Panc1 (cell line): ENCODE measurements at places on chromosomes 12 and 14. TPM values are rescaled to one million over a fixed set of nuclear protein-coding genes. Genes with fewer than 3 reads are reported as not detected.
A peak's percentile ranks its signal among the peaks of the same experiment; 100 is the strongest.

The LPAR5 gene
- total RNA-seq: not detected

- no peaks in the 10 kb centered on the region for H3K27me3 ChIP-seq
- no peaks in the 10 kb centered on the region for H3K36me3 ChIP-seq
- no peaks in the 10 kb centered on the region for H3K4me1 ChIP-seq
- H3K27ac ChIP-seq: no peak overlapping the region
Measured at GRCh38 chr14:90797451-90797850, 18.8 kb downstream of the TTC7B start.

DNA sequence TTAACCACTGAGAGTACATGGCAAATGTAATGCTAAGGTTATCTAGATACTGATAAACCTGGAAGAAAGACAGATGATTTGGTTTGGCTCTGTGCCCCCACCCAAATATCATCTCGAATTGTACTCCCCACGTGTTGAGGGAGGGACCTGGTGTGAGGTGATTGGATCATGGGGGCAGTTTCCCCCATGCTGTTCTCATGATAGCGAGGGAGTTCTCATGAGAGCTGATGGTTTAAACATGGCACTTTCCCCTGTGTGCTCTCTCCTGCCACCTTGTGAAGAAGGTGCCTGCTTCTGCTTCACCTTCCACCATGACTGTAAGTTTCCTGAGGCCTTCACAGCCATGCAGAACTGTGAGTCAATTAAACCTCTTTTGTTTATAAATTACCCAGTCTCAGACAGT, 14.2 kb downstream of the NOXRED1 start:
- no peak overlapping the region for H3K27ac ChIP-seq
- DNase-seq: no peak
- H3K27me3 ChIP-seq: no peaks in the 10 kb centered on the region
- no peaks in the 10 kb centered on the region for H3K36me3 ChIP-seq

GRCh38 chr12:79674629-79675028, 16.1 kb downstream of the PAWR start:
- no peak overlapping the region for H3K27ac ChIP-seq
- no peak overlapping the region for H3K4me3 ChIP-seq
- H3K36me3 ChIP-seq: 0 out of 2 replicates have a peak, but pooled peaks cover 2% of the 10 kb centered on the region
- DNase-seq: no peak

DNA sequence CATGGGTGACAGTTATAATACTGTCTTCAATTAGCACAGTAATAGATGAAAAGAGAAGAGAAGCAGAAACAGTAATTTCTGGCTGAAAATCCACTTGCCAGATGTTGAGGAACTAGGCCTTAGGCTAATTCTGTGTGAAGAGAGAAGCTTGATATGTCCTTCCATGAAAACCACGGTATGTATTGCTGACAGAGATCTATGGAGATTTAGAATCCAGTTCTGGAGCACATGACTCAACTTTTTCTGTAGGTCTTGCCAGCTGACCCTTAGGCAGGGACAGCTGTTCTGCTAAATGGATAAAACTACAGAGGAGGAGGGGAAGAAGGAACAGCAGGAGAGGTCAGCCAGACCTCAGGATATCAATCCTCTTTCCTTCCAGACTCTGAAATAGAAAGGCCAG, 211.5 kb downstream of the PRKD1 start:
- H3K4me3 ChIP-seq: no peak overlapping the region
- no peaks in the 10 kb centered on the region for H3K4me1 ChIP-seq
- H3K27me3 ChIP-seq: no peaks in the 10 kb centered on the region
- H3K36me3 ChIP-seq: no peaks in the 10 kb centered on the region
- DNase-seq: no peak

- peaks cover 29% of the 10 kb centered on the region for H3K4me1 ChIP-seq
- peak overlapping the region; percentile 85 for H3K27ac ChIP-seq
- H3K27me3 ChIP-seq: no peaks in the 10 kb centered on the region
Measured at GRCh38 chr12:111597831-111598636, 1.1 kb downstream of the ATXN2 start.

- H3K27me3 ChIP-seq: peaks cover 2% of the 10 kb centered on the region; the same call in 1 of the 2 replicates
- no peak overlapping the region for H3K27ac ChIP-seq
- DNase-seq: no peak
- H3K36me3 ChIP-seq: no peaks in the 10 kb centered on the region
- H3K4me1 ChIP-seq: no peaks in the 10 kb centered on the region
Measured at GRCh38 chr12:67969134-67969802, 20.0 kb upstream of the IFNG-AS1 start.

The CDK2 gene
- 72.9 TPM for total RNA-seq

- no peak overlapping the region for H3K27ac ChIP-seq
- no peaks in the 10 kb centered on the region for H3K36me3 ChIP-seq
- no peaks in the 10 kb centered on the region for H3K27me3 ChIP-seq
- no peaks in the 10 kb centered on the region for H3K4me1 ChIP-seq
- no peak for DNase-seq
- no peak overlapping the region for H3K4me3 ChIP-seq
Measured at GRCh38 chr12:75446857-75447256, 33.7 kb upstream of the GLIPR1 start.

GRCh38 chr12:128078301-128078971, 188.5 kb upstream of the TMEM132C start:
- H3K27me3 ChIP-seq: no peaks in the 10 kb centered on the region
- H3K36me3 ChIP-seq: no peaks in the 10 kb centered on the region
- no peak overlapping the region for H3K4me3 ChIP-seq
- no peak for DNase-seq
- no peak overlapping the region for H3K27ac ChIP-seq

The RPGRIP1 gene
- total RNA-seq: 0.28 TPM

The LRRK2 gene
- total RNA-seq: 0.13 TPM

GRCh38 chr12:94621662-94622359, 28.5 kb downstream of the TMCC3 start:
- H3K4me3 ChIP-seq: peak overlapping the region; percentile 11
- no peak for DNase-seq
- H3K27me3 ChIP-seq: peaks cover 3% of the 10 kb centered on the region; the same call in 1 of the 2 replicates
- H3K27ac ChIP-seq: peak overlapping the region; percentile 19; the same call in 1 of the 2 replicates
- H3K4me1 ChIP-seq: no peaks in the 10 kb centered on the region; the same call in 1 of the 2 replicates

DNA sequence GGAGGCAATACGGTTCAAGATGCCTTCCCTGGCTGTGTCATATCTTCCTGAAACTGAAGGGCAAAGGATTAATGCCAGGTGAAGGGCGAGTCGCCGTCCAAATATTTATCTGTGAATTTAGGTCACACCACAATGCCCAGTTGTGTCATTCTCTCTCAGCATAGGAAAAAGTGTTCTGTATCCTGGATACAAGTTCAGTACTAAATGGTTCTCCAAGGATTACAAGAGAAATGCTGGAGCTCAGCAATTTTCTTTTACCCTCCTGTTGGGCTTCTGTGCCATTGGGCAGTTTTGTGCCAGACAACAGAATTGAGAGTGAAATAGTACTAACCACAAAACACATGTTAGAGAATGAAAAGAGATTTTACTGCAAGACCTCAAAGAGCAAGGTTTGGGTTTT, 493.9 kb downstream of the EGLN3 start:
- H3K4me1 ChIP-seq: no peaks in the 10 kb centered on the region
- no peaks in the 10 kb centered on the region for H3K27me3 ChIP-seq
- DNase-seq: no peak
- no peak overlapping the region for H3K4me3 ChIP-seq
- H3K36me3 ChIP-seq: no peaks in the 10 kb centered on the region

DNA sequence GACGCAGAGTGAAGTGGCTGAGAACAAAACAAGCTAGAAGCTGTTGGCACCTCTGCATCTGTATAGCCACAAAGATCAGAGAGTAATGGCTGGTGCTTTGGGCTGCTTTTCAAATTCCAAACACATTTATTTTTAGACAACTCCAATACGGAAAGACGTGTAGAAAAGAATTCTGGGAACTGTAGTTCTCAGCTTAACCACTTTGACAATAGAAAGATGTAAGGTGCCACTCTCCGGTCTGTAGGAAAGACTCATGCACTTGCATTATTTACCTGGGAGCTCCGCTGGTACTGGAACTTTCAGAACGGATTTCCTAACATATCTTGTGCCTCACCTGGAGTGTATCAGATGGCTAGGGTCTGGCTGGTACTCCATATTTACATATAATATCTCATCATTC, 1.8 kb upstream of the OR4K2 start:
- no peak overlapping the region for H3K27ac ChIP-seq
- no peaks in the 10 kb centered on the region for H3K4me1 ChIP-seq
- no peaks in the 10 kb centered on the region for H3K36me3 ChIP-seq
- no peak overlapping the region for H3K4me3 ChIP-seq
- H3K27me3 ChIP-seq: no peaks in the 10 kb centered on the region
- DNase-seq: no peak

DNA sequence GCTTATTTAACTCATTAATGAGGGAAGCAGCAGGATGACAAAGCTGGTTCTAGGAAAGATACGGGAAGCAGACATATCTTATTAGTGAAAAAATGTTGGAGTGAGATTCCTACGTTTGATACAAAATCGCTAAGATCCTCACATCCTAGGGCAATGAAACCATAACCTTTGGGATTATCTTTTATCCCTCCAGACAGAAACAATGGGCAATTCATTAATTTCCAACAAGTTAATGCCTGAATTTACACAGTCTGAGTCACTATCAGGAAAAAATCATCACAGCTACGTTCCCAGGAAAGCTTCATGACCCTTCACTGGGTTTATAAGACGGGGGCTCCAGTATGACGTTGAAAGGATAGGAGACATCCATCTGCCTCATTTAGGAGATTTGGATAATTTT, 45.0 kb downstream of the SLC24A4 start:
- H3K4me1 ChIP-seq: no peaks in the 10 kb centered on the region
- no peak overlapping the region for H3K27ac ChIP-seq
- H3K27me3 ChIP-seq: no peaks in the 10 kb centered on the region

DNA sequence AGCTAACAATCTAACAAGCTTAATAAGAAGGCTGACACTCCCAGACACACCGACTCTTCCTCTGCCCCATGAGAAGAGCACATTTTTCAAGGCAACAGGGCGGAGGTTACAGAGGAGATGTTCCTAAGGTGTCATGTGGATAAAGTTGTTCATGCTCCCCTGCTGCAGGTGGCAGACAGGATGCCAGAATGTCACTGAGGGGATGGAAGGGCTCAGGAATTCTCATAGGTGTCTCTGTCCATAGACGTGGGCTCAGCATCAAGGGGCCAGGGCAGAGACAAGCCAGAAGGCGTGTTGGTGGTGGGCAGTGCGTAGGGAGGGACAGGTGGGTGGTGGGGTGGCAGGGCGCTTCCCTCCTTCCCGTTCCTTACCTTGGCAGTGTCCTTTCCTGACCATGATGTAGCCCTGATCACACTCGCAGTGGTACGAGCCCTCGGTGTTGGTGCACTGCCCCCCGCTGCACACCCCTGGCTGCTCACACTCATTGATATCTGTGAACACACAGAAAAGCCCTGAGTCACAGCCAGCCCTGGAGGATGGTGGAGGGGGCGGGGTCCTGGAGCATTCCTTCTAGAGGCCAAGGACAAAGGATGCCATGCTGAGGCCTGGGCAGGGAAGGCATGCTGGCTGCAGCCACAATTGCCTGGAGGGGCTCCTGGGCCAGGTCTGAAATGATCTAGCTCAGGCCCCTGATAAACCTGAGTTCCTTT, 23.0 kb downstream of the ISCA2 start:
- no peaks in the 10 kb centered on the region for H3K36me3 ChIP-seq
- H3K27ac ChIP-seq: no peak overlapping the region
- no peaks in the 10 kb centered on the region for H3K27me3 ChIP-seq
- DNase-seq: no peak
- no peak overlapping the region for H3K4me3 ChIP-seq

- H3K36me3 ChIP-seq: no peaks in the 10 kb centered on the region
- no peak overlapping the region for H3K27ac ChIP-seq
- H3K4me1 ChIP-seq: no peaks in the 10 kb centered on the region
- no peak overlapping the region for H3K4me3 ChIP-seq
- no peak for DNase-seq
Measured at GRCh38 chr12:95974358-95974757, 21.8 kb downstream of the HAL start.

GRCh38 chr12:5017638-5018348, 25.9 kb upstream of the KCNA5 start:
- no peak overlapping the region for H3K4me3 ChIP-seq
- H3K4me1 ChIP-seq: no peaks in the 10 kb centered on the region
- no peaks in the 10 kb centered on the region for H3K36me3 ChIP-seq
- DNase-seq: no peak
- H3K27ac ChIP-seq: no peak overlapping the region

DNA sequence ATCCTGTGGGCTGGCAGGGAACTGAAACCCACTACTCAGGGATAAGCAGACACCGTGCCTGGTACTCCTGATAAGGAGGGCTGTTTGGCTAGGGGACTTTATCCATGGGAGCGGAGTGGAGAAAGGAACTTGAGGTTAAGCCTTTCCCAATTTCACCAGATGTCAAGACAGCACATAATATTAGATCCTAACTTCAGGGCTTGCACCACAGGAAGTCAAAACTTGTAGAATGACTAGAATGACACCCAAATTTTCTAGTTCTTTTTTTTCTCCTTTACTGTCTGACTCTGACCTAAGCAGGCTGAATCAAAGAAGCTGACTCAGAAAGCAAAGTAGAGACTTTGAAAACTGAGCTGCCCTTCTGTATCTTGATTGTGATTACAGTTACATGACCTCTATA, 7.1 kb upstream of the CGRRF1 start:
- DNase-seq: no peak
- no peaks in the 10 kb centered on the region for H3K4me1 ChIP-seq
- H3K4me3 ChIP-seq: no peak overlapping the region

GRCh38 chr14:60253649-60254048, 4.6 kb downstream of the PPM1A start:
- DNase-seq: no peak
- H3K27ac ChIP-seq: no peak overlapping the region
- no peak overlapping the region for H3K4me3 ChIP-seq
- no peaks in the 10 kb centered on the region; the same call in 1 of the 2 replicates for H3K36me3 ChIP-seq

DNA sequence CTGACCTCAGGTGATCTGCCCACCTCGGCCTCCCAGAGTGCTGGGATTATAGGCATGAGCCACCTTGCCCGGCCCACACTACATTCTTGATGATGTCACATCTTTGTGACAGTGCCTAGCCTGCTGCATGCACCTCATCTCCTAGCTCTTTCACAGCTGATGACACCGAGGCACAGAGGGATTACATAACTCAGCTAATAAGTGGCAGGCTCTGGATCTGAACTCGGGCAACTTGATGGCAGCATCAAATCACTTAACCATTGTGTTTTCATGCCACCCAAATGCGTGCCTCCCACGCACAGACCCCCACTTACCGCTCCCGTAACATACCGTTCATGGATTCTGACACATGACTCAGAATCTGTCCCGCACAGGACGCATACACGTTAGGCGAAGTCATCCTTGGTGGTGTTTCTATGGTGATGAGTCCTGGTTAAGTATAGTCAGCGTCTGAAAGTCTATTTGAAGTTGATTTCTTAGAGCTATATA, 7.4 kb downstream of the TMEM120B start:
- DNase-seq: no peak
- H3K27ac ChIP-seq: no peak overlapping the region
- H3K36me3 ChIP-seq: no peaks in the 10 kb centered on the region
- H3K4me1 ChIP-seq: peaks cover 6% of the 10 kb centered on the region
